ENCODE measurements at places on chromosomes 6 and 20.

DNA sequence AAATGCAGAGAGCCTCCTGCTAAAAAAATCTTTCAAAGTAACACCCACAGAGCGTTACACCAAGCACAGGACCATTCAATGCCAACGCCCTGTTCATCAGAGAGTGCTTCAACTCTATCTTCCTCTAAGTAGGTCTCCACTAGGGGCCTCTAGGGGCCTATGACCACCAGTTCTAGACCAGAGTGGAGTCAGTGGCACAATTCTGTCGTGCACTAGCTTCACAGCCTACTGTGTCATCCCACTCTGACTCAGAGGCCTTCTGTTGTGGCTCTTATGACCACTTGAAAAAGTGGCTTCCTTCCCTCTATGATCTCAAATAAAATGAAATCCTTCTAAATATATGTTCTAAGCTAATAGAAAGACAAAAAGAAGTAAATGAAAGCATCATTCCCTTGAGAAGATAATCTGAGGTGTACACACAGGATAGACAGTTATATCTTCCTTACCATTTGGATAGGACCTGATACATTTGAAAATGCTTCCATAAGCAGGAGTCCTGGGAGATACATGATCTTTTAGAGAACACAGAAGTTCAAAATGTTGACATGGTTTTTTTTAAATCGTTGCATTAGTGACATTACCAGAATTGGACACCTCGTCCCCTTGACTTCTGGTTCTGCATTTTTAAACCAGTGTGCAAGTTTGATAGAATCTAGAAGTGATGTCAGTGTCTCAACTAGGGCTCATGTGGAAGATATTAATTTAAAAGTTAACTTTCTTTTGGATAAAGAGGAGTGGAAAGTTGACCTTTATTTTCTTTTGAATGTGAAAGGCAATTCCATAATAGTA is 151.9 kb downstream of the SH3BGRL2 start:
- DNase-seq, result no peak

DNA sequence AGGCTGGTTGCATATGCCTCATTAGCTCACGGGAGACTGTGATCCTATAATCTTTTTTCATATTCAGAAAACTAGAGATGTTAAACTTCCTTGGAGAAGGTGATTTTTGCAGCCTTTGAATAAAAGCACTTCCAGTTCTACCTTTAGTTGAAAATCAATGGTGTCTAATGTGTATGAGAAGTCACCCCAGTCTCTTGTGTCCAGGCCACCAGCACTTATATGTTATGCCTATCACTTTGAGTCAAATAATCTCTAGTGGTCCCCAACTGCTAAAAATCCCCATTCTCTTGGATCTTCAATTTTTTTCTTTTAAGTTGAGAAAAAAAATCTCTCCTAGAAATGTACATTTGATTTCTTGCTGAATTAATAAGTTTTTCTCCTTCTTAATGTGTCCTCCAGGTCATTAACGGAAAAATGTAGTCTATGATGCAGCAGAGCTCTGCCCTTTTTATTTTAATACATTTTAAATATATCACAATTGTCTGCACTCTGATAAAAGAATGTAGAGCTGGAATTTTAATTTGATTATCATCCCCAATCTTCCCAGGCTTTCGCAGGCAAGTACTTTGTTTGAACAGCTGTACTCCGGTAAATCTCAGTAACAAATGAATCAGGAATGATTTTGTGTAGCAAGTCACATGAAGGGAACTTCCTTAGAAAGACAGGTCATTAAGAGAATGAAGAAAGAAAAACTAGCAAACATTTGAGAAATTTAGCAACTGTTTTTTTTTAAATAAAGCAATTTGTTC is 147.0 kb downstream of the SOX4 start:
- DNase-seq, result no peak

GRCh38 chr20:19952392-19952791 is 64.8 kb upstream of the NAA20 start:
- DNase-seq, result no peak

DNA sequence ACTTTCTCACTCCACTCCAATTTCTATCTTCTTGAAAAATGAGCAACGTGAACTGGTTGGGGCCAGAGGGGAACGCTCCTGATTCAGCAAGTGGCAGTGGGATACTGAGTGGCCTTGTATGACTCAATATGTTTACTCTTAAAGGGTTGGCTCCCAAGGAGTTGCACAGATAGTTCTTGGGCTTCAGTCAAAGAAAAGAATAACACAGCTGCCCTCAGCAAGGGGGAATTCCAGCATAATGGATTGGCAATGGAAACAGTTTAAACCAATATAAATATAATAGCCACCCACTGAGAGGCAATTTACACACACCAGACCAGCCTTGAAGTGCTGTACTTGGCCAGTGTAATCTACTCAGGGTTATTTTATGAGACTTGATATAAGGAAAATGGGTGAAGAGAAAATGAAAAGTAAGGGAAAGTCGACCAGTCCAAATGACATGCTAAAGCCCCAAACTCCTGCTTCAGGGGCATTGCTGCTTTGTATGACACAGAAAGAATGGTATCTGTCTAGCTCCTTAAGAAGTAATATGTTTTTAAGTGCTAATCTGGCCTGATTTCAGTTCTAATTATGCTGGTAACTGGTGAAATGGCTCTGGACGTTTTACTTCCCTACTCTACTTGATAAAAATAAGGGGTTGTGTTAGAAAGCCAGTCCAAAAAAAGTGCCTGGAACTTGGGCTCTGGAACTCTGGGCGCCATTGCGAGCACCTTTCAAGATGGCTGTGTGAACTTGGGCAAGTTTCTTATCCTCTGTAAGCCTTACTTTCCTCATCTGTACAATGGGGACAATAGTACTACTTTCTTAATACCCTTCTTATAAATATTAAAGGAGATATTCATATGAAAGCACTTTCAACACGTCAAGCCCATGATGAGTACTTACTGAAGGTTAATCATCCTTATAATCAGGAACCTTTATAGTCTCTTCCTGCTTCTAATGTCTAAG is 712.9 kb upstream of the MAP3K7 start:
- DNase-seq, result no peak

All from dorsolateral prefrontal cortex (tissue), 122 donors.